ENCODE measurements at places on chromosomes 6 and 20. TPM values are rescaled to one million over a fixed set of nuclear protein-coding genes. Genes with fewer than 3 reads are reported as not detected.

GRCh38 chr6:87102151-87102621, 7.3 kb upstream of the CGA start:
- no peak for DNase-seq

DNA sequence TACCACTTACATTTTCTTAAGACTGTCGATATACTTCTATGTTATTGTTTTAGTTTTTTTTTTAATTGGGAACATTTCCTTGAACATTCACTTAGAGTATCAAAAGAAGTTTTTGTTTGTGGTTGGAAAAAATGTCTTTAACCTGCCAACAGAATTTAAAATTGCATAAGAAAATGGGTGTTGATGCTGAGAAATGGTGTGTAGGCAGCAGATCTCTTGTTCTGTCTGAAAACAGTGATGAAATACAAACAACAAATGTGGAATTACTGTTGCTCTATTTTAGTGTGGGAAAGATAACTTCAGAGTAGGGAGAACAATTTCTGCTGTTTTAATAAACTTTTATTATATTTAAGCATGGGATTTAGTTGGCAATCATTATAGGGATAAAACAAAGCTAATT, 293.5 kb downstream of the CDKAL1 start:
- no peak for DNase-seq

GRCh38 chr20:58135441-58136148, 92.9 kb downstream of the ANKRD60 start:
- DNase-seq: no peak

The PNPLA1 gene
- not detected for total RNA-seq

Data from uterus (tissue), 4 donors.